ENCODE measurements at places on chromosomes 5 and 9.

GRCh38 chr9:110214586-110215355 lies 6.8 kb upstream of the C9orf152 start:
- no peak for DNase-seq

GRCh38 chr5:178335302-178336030 lies 102.9 kb upstream of the PHYKPL start:
- no peak for DNase-seq

DNA sequence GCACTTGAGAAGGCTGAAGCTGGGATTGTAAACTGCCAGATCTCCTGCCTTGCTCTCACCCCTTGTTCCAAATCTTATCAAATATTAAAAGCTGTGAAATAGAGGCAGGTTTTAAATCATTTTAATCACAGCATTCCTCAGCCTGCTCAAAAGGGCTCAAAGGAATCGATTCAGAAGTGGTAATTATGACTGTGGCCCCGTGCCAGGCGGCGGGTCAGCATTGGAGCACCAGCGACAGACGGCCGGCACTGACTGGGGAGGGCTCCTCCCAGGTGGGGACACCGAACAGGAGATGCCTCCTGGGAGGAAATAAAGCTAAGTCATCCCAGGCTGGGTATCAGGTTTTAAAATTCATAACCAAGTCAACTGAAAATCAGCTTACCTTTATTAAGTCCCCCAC lies 66.7 kb downstream of the KCNIP1 start:
- no peak for DNase-seq

GRCh38 chr9:128001779-128002298 lies 21.1 kb upstream of the EEIG1 start:
- peak; percentile 77 for DNase-seq

DNA sequence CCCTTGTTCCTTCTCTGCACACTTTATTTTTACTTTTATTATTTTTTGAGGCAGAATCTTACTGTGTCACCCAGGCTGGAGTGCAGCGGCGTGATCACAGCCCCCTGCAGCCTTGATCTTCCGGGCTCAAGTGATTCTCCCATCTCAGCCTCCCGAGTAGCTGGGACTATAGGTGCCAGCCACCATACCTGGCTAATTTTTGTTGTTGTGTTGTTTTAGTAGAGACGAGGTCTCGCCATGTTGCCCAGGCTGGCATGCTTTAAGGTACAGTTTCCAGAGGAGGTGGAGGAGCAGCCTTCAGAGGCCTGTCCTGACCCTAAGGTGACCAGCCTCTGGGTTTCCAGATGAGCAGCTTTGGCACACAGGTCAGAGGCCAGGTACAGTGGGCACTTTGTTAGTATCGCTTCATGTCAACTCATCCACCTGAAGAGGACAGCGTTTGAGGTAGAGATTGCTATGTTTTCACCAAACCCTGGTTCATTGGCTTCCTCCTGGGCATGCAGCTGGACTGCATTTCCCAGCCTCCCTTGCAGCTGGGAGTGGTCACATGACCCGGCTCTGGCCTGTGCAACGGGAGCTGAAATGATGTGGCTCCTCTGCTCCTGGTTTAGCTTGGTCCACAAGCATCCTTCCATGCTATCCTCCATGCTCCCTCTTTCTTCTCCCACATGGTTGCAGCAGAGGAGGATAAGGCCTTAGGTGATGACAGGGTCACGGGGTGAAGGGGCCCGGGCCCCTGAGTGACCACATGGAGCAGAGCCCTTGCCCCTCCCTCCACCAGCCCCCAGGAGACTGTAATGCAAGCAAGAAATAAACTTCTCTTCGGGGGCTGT lies 139.3 kb upstream of the IER5L start:
- no peak for DNase-seq

DNA sequence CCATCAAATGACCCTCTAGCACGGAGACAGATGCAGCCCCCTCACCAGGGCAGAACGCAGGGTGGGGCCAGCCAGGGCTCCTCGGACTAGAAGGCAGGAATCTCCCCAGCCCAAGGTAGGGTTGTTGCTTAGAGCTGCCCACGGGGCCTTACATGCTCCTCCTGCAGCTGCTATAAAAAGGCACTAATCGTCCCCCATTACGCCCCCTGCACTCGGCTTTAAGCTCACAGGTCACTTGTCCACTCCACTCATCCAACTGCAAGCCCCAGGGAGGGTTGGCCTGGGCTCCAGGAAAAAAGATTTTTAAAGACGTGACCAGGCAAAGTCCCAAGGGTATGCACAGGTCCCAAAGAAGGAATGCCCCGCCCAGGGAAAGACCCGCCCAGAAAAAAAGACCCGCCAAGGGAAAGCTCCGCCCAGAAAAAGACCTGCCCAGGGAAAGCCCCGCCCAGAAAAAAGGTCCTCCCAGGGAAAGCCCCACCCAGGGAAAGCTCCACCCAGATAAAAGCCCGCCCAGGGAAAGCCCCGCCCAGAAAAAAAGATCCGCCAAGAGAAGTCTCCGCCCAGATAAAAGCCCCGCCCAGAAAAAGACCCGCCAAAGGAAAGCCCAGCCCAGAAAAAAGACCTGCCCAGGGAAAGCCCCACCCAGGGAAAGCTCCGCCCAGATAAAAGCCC lies 11.1 kb downstream of the GRIN1 start:
- no peak for DNase-seq

- peak; percentile 55 for DNase-seq
Measured at GRCh38 chr9:125959951-125960619, 212.9 kb downstream of the PBX3 start.

DNA sequence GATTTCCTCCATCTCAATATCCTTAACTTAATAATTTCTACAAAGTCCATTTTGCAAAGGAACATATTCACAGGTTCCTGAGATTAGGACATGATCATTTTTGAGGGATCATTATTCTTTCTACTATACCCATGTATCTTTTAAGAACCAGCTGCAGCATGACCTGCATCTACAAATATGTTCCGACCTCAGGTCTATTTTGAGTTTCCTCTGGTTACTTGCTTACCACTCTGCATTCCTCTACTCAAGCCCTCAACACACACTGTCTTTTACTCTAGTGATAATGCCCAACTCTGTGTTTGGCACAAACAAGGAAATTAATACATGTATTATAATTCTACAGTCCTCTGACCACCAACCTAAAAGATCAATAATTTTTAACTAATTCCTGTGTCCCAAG lies 386.1 kb downstream of the DNAH5 start:
- DNase-seq, result peak; percentile 4

All from astrocyte of the spinal cord (primary cell).